ENCODE measurements at places on chromosomes 16 and 17.

GRCh38 chr17:40432864-40433528 is 10.3 kb upstream of the IGFBP4 start:
- DNase-seq: no peak

DNA sequence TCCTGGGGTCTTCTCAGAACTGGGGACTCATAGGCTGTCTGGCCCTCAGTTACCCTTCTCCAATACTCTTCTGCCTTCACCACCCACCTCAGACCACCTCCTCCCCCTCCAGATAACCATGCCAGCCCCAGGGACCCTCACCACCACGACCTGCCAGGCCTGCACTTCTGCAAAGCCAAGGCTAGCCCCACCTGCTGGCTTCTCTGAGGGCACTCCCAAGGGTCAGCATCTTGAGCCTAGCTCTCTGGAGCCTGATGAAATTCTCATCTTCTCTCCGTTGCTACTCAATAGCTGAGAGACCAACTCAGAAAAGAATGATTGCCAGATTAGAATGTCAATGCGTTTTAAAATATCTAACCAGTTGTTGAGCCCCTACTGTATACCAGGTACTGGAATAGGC is 56.1 kb upstream of the LYRM9 start:
- DNase-seq: no peak

DNA sequence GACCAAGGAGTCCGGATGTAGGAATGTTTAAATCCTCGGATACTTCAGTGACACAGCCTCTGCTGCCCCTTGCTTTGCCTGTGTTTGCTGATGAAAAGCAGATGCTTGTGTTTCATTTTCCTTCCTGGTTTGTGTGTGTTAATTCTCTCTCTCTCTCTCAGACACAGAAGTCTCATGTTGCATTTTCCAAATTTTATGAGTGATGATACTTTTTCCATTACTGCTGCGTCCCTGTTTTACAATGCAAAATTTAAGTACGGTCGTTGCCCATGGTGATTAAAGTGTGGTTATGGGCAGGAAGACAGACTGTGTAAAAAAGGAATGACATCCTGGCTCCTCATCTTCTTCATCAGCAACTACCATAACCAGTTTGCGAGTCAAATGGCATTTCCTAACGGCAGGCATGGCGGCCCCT is 5.7 kb downstream of the RMI2 start:
- no peak for DNase-seq

GRCh38 chr17:29760279-29761039 is 137.7 kb upstream of the CORO6 start:
- peak; percentile 74 for DNase-seq

- DNase-seq: no peak
Measured at GRCh38 chr17:55959756-55960155, 193.5 kb upstream of the ANKFN1 start.

- DNase-seq: no peak
Measured at GRCh38 chr16:26901196-26901861, 165.4 kb upstream of the C16orf82 start.

DNA sequence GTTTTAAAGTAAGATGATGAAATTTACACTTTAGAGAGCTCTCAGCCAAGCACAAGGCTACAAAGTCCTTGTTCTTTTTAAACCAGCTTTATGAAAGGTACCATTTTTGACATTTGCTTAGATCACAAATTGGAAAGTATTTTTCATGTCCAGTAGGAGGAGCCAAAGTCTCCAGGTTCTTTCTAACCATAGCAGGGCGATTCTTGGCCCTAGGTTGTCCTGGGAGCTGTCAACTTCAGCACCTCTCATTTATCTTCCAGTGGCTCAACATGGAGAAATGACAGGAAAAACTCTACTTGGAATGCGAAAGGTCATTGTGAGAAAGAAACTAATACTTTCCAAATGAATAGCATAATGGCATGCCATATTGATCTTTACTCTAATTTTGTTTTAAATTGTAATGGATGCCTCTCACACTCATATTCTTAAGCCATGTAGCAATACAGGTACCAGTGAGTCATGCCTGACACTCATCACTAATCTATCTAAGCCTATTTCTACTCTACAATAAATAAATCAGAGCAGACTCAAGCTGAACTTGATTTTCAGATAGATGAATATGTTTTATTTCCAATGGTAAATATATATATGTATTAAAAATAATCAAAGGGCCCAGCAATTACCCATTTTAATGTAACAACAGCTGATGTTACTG is 919.1 kb upstream of the EEF2KMT start:
- DNase-seq: no peak

GRCh38 chr17:48294020-48294805 is 135.8 kb downstream of the SKAP1 start:
- no peak for DNase-seq

DNA sequence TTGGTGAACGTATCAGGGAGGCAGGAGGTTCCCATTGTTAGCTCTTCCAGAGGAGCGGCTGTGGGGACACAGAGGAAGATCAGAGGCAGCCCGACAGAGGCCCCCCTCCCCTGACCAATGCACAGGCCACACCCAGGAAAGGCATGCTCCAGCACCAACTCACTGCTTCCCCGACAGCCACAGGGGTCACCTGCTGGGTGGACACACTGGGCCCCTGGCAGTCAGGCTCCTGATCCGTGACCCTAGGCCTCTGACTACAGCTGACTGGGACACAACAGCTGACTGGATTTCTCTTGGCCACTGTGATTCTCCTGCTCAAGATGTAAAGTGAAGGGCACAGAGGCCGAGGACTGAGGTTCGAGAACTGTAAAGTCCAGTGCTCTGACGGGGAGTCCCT is 63.5 kb downstream of the IL21R start:
- no peak for DNase-seq

DNA sequence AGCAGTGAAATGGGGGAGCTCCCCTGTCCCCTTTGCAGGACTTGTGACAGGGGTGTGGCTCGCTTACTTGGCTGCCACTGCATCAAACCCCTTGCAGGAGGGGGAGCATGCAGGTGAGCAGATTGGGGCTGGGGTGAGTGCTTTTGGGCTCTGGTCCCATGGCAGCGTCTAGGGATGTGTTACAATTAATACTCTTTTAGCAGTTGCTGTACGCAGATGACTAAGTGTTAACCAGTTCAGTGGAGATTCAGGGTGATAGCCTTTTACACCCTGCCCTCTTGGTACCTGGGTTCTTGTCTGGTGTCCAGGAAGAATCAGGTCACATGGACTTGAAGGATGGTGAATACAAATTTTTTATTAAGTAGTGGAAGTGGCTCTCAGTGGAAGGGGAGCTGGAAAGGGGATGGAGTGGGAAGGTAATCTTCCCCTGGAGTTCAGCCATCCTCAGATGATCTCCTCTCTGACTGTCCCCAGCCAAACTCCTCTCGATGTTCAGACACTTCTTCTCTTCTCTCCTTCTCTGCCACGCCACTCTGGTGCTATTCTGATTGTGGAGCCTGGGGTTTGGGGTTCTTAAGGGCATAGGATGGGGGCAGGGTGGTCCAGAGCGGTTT is 100.1 kb downstream of the MARF1 start:
- no peak for DNase-seq

DNA sequence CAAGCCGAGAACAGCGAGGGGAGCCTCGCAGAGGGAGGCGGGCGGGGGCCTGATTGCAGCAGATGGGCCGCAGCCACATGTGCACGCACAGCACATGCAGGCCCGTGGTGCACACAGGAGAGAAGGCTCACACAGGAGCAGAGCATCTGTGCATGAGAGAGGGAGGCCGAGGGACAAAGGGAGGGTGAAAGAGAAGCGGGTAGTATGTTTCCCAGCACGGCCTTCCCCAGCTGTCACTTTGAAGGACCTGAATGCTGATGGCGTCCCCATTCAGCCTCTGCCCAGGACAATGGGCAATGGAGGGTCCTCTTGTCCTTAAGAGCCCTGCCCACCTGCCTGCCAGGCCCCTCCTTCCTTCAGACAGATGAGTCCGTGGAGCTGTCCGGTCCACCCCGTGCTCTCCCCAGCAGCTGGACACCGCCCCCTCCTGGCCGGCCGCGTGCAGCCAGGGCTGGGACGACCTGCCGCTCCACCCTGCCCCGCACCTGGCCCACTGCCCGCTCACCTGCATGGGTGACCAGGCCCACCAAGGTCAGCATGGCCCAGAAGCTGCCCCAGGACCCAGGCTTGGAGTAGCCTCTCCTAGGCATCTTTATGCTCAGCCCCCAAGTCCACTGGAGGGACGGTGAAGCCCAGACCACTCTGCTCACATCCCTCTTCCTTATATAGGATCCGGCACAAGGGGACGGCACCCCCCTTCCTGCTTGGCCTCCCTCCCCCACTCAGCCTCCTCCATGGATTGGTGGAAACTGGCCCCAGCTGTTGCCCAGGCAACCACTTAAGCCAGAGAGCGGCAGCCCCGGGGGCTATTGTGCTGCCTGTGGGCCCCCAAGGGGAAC is at the start of gene BTBD17:
Gene BTBD17 (minus strand): TSS at position 639 of the 839 bp plus-strand sequence. CDS start 49 bp downstream, at position 590.
- DNase-seq: peak; percentile 61
